ENCODE measurements at places on chromosomes 12 and 14. TPM values are rescaled to one million over a fixed set of nuclear protein-coding genes. Genes with fewer than 3 reads are reported as not detected.

FAM90A1 gene
- 0.18 TPM for total RNA-seq

FGF6 gene
- total RNA-seq: 1.3 TPM

CRIP2 gene
- 147 TPM for total RNA-seq

CD163L1 gene
- total RNA-seq: 5.8 TPM

CMKLR1 gene
- total RNA-seq: 7.5 TPM

GNB3 gene
- total RNA-seq: 3.7 TPM

CCDC177 gene
- not detected for total RNA-seq

C14orf132 gene
- total RNA-seq: 54.0 TPM

NTN4 gene
- total RNA-seq: 79.8 TPM

MYH7 gene
- 55.8 TPM for total RNA-seq

NEMF gene
- total RNA-seq: 133 TPM

KRT7 gene
- total RNA-seq: 43.1 TPM

OVCH1 gene
- total RNA-seq: 0.41 TPM

CLEC1B gene
- total RNA-seq: 1.1 TPM
